ENCODE measurements at places on chromosomes 7 and 10.
A peak's percentile ranks its signal among the peaks of the same experiment; 100 is the strongest.

DNA sequence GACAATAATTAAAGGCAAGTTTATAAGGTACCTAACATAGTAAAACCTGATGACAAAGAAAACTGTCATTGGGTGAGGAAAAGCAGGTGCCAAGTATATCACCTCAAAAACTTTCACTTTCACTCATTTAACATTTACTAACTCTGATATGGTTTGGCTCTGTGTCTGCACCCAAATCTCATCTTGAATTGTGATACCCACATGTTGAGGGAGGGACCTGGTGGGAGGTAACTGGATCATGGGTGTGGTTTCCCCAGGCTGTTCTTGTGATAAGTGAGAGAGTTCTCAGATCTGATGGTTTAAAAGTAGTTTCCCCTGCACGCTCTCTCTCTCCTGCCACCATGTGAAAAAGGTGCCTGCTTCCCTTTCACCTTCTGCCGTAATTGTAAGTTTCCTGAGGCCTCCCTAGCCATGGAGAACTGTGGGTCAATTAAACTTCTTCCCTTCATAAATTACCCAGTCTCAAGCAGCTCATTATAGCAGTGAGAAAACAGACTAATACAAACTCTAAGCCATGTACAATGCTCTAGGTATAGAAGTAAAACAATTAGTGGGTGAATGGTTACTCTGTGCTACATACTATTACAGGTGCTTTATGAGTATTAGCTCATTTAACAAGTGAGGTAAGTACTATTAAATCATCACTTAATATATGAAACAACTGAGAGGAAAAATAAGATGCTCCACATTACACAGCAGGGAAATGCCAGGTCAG lies 199.0 kb downstream of the CHCHD3 start:
- DNase-seq, result no peak

DNA sequence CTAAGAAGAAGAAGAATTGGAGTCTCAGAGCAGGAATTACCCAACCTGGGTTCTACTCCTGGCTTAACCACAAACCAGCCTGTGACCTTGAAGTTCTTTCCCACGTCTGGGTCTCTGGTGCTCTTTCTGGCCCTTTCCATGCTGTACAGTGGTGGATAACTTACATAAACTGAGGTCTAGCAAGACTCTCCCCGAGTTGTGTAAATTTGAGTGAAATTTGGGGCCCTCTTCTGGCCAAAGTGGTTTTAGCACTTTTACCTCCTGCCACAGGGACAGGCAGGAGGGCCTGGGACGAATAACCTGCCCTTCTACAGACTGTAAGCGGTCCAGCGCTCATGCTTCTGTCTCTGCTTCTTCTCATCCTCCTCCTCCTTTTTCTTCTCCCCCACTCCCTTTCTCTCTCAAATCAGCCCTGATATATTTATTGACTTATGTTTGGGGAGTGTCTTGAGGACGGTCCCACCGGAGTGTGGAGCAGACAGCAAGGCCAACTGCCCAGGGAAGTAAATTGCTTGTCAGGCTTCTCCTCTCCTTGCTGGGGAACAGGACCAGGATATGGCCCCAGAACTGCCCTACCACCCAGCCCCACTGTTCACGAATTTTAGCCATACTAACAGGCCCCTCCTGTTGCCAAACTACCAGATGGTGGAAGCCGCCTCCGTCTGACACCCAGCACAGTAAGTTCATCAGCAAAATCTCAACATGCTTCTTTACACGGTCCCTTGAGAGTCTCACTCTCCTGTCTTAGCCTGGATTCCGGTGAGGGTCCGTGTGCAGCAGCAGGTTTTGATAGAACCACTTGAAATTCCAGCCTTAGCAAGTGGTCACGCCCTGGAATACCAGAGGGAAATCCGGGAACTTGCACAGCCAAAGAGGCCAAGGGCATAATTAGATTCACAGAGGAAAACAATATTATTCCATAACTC lies 4.0 kb upstream of the SH3PXD2A start:
- DNase-seq, result peak; percentile 41

DNA sequence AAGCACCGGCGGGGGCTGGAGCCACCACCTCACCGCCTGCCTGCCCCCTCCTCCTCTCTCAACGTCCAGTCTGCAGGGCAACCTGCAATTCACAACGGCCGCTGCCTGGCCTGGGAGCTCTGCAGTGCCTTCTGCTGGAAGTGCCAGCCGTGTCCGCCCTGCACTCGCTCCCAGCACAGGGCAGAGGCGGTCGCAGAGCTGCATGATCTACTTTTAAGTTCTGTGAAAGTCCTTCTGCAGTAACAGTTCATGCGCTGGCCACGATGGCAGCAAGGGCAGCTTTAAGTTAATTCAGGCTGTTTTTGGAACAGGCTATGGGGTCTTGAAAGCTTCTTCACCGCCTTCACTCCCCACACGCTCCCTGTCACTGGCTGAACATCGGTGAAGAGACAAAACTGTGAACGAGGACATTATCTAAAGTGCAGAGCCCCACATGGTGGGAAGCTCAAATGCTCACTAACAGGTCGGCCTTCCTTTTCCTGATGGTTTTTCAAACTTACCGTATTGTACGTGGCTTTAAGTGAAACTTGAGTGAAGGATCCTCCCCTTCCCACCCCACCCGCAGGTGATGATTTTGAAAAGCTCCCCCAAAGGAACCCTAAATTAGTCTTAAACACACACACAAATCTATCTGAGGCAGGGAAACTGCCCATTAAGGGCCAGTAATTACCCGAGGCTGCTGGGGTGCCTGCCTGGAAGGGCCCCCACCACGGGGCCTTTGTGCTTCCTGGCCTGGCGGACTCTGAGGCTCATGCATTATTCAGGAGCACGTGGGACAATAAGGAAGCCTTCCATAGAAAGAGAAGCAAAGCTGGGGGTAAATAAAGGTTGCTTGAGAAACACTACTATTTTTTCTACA lies 504.3 kb downstream of the DNAJB6 start:
- no peak for DNase-seq

DNA sequence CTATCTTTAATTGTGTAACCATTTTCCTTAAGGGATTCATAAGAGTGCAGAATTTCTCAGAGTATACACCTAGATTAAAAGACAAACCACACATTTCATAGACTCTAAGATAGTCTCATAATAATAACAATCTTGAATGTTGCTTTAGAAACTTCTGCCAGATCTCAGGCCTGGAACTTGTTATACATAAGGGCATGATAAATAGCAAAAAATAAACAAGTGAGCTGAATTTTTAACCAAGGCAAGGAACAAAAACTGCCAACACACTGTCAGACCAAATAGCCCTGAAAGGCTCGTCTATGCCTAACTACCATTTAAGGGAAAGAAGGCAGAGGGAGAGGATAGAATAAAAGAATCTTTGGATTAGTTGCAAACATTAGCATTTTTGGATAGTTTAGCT lies 65.8 kb upstream of the SEMA3C start:
- DNase-seq, result no peak

DNA sequence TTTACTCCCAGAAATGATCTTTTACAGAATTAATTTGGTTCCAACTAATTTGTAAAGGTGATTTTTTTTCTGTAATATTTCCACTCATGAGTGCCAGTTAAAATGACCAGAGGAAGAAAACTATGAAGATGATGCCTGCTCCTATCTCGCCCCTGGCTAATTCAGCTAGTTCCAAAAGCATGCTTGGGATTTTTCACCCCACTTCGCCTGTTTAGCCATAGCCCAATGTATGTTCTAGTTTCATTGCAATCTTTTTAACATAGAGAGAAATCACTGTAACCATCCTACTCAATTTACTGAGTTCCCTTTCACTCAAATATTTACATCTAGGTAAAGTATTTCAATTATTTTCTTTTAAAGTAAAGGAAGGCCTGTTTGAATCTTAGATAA lies 23.0 kb upstream of the STK17A start:
- no peak for DNase-seq

DNA sequence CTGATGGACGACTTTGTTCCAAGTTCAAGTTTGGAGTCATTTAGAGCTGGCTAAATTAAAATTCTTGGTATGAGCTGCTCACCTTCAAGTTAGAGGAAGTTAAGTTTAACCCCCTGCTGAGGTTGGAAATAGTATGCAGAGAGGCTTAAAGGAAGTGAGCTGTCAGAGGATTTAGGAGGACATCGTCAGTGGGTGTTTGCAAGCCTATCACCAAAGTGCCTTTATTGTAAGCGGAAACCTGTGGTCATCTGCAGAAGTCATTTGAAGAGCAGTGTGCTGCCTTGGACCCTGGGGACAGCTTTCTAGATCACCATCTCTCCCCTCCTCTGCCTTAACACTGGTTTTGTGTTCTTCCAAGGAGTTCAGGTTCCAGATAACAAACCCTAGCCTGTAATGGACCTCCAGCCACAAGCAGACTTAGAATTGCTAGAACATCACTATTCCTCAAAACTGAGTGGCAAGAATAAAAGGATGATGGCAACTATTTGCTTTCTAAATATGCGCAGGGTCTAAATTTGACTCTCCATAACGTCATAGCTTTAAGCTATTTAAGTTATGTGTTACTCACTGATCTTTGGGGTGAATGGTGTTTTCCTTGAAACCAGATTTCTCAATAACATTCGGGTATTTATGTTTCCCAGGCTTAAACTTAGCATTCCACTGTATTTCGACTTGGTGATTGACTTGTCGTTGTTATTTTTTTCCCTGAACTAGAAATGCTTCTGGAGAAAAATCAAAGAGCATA lies 93.4 kb downstream of the SLC39A12 start:
- DNase-seq, result no peak

GRCh38 chr10:4882704-4883078 lies 56.7 kb downstream of the AKR1E2 start:
- DNase-seq, result no peak
